ENCODE measurements at places on chromosomes 1 and 21.

GRCh38 chr1:205676597-205676996 is 3.7 kb downstream of the SLC45A3 start:
- DNase-seq: no peak

- no peak for DNase-seq
Measured at GRCh38 chr1:193614817-193615216, 428.4 kb upstream of the B3GALT2 start.

DNA sequence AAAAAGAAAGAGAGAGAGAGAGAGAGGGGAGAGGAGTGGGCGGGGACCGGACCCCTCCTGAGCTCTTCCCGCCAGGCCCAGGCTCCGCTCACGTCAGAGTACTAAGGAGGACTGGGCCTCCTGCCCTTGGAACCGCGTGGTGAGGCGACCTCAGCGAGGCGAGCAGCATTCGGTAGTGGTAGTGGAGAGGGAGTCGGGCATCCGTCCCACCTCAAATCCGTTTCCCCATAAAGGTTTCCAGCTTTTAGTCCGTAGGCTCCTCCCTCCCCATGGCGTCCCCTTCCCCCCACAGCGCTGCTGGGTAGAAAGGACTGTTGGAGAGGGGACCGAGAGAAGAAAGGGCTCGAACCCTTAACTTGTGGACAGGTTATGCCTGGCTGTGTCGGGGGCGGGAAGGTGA is 124.4 kb upstream of the BARHL2 start:
- DNase-seq: no peak

DNA sequence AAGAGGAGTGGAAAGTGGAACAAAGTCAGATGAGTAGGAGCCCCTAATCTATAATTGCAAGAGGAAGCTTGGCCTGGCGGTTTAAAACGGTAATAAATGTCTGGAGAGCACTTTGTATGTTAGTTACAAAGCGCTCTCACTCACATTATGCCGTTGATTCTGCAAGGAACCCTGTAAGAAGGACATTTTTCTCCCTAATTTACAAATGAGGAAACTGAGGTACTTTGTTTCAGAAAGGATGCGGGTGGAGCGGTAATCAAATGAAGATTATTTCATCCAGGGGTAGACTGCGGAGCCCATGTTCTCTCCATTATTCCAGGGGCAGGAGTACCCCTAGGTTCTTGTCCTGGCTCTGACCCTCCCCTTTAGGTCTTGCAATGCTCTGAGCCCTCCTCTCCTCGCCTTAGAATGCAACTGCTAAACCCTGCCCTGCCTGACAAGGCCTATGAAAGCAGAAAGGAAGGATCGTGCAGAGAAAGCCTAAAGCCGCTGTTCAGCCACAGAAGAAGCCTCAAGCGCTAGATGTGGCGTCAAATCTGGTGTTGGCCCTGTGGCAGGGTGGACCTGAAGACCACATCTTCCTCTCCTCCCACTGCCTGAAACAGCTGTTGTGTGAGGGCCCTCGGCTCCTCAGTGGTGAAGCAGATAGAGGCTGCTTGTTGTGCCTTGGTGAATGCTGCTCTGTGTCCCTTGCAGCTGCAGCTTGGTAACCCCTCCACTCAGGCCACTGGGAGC is 588 bp upstream of the PACC1 start:
- DNase-seq: no peak

DNA sequence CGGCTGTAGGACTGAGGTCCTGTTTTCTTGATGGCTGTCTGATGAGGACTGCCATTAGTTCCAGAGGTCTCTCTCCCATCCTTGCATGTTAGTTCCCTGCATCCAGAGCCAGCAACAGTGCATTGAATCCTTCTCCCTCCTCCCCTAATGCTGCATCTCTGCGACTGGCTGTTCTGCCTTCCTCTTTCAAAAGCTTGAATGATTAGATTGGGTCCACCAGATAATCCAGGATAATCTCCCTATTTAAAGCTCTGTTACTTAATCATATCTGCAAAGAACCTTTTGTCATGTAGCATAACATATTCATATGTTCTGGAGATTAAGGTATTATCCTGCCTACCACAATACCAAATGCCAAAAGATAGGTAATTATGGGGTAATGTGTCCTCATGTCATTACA is 377.5 kb downstream of the GPATCH2 start:
- no peak for DNase-seq

- DNase-seq: no peak
Measured at GRCh38 chr1:34827341-34827941, 32.1 kb downstream of the SMIM12 start.

DNA sequence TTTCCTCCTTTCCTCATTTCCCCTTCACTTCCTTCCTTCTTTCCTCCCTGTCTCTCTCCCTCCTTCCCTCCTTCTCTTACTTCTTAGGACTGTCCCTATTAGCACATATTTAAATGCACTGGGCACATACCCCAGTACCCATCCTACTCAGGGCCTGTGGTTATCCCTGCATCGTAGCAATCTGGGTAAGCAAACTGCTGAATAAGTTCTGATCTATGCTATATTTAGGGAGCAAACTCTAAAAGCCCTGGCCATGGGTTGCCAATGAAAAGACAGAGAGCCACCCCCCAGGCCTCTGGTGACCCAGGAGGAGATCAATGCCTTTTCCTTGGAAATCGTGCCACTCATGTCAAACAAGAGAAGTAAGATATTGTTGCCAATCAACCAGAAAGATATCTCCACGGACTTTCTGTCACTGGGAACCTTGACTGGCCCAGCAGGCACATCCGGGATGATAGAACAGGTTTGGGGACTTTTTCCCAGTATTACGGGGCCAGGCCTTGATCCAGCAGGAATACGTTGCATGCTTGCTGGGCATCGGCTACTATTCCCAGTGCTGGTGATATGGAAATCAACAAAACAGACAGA is 5.4 kb downstream of the FAM3B start:
- no peak for DNase-seq

GRCh38 chr1:31897526-31898100 is 40.6 kb downstream of the PTP4A2 start:
- no peak for DNase-seq

DNA sequence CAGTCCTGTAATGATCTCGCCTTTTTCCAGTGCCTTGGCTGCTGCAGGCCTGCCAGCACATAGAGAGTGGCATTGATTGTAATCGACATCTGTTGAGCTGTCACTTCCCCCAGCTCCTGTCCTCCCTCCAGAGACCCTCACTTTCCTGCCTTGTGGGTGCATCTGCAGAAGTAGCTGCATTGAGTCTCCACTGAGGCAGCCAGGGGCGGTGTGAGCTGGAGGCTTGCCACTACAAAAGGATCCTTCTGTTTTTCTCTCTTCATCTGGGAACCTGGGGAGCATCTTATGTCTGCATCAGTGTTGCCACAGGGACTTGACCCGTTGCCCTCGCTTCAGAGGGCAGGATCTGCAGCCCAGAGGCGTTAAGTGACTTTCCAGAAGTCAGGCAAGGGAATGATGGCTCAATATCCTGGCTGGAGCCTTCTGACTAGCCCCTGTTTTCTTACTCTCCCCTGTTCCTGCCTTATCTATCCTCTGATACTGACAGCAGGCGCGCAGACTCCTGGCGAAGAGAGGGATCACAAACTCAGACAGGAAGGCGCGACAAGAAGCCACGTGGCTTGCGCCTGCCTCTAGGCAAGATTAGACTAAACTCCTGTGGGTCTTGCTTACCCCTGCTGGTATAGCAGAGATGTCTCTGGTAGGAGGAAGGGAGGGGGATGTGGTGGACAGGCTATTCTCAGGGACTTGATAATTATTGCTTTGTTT is 13.3 kb upstream of the FMOD start:
- DNase-seq: no peak

- DNase-seq: no peak
Measured at GRCh38 chr1:36135796-36136195, 10.8 kb upstream of the COL8A2 start.

DNA sequence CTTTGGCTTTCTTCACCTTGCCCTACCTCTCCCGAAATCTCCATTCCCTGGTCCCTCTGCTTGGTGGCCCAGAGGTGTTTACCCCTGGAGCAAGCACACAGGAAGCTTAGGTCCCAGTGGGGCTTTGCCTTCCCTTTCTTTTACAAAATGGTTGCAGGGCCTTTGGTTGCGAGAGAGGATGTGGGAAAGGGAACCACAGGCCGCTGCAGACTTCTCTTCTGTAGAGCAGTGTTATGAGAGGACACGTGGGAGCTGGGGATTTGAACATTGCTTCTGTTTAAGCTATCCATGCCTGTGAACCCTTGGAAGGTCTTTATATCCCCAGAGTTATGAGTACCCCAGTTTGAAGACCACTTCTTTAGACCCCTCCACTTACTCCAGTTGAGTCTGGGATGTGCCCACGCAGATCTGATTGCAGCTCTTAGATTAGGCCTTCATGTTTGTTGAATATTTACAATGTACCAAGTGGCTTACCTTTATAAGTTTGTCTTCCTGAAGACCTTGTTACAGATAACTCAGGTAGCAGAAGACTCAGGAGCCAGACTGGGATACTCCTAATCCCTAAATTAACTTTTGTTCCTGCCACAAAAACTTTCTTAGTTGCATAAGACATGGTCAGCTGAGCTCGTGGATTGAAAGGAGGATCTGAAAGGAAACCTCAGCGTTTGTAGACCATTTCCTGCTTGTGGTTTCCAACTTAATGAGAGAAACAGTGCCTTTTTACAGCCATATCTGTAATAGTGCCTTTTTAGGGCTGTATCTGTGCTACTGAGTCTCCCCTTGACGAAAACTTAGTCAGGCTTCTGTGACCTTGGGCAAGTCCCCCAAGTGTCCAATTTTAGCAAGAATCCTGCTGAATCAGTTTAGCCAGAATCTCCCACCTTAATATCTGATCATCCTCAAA is 21.9 kb upstream of the IVNS1ABP start:
- DNase-seq: no peak

DNA sequence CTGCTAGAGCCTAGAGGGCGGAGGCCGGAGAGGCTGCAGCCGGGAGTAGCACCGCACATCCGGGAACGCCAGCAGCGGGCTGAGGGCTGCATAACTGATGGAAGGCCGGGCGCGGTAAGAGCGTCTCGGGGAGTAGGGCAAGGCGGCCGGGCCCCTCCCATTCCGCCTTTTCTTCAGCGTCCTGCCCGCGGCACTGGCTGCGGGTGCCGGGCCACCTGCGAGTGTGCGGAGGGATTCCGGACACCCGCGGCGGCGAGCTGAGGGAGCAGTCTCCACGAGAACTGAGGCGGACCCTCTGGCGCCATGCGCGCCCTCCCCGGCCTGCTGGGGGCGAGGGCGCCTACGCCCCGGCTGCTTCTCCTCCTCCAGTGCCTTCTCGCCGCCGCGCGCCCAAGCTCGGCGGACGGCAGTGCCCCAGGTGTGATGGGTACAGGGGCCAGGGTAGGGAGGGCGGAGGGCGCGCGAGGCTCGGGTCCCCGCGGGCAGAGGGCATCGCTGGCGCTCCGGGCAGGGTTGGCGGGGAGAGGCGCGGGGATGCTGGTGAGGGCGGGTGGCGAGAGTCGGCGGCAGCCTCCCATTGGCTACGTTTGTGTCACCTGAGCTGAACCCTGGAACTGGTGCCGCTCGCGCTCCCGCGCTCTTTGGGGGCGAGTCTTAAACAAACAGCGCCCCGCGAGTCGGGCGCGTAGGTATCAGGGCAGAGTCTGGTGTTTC is 334.4 kb downstream of the SRGAP2C start:
- DNase-seq: peak; percentile 67

GRCh38 chr1:222095606-222096475 is 354.0 kb upstream of the DUSP10 start:
- peak; percentile 33 for DNase-seq

DNA sequence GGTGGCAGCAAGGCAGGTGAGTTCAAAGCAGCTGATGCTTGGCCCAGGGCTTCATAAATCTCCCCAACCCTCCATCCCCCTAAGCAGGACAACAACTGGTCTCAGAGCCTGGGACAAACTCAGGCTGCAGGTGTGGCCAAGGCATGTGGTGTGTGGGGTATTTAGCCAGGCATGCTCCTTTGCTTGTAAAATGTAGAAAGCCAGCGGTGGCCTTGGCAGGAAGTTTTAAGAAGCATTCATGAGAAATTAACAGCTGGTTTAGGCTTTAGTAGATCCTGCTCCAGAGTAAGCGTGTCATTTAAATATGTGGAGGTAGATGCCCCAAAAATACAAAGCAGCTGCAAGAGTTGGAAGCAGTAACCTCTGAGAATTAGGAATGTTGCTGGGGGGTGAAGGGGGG is 44.8 kb downstream of the NTPCR start:
- no peak for DNase-seq

DNA sequence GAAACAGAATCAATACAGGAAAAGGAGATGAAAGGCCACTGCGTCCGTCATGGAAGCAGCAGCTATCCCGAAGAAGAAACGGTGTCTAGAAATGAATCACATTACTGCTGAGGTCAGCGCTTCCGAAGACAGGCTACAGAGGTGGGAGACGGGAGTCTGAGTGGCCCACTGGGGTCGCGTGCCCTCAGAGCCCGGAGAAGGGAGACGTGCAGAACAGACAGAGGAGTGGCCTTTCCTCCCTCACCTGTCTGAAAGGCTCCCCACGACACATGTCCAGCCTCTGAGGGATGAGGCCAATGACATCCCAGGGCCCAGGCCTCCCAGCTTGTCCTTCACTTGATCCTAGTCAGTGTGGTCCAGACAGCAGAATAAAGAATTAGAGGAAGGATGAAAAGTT is 35.9 kb downstream of the VPS26C start:
- no peak for DNase-seq

DNA sequence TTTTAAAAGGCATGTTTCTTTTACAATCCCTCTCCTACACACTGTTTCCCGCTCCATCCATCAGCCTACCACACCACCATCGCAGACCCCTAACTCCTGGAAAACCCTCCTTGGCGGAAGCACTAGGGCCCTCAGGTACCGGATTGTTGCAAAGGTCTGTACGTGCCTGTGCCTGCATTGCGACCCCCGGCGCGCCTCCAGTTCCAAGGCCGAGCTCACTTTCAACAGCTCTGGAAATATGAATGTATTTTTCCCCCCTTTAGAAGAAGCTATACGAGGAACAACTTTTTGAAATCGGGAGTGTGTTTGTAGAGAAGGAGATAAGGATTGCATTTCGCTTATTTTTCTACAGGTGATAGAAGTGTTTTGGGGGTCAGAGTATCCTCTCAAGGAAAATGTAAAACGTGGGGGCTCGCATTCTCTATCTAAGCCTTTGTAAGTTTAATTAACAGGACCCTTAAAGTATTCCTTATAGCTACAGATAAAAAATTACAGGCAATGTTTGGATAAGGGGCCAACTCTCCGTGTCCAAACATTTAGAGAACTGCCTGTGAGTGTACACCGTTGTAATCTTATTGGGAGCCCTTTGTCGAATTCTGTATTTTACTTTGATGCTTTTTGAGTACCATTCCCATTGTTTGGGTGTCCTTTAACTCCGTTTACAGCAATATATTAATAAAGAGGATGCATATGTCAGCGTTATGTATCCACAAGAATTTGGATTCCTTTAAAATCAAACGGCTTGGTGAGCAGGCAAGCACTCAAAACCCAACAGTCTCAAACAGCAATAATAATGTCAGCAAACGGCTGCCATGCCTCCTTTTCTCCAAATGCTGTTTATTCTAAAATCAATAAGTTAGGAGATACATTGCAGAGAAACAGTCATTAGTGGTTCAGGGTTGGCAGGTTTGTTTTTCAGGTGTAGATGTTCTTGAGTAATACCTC is 5.9 kb downstream of the PRRX1 start:
- DNase-seq: no peak

GRCh38 chr1:244296447-244296846 is 155.3 kb downstream of the ADSS2 start:
- no peak for DNase-seq

Measured in stimulated activated CD8-positive, alpha-beta memory T cell treated with anti-CD3 and anti-CD28 coated beads, Interleukin-12 subunit alpha, Interleukin-12 subunit beta, amount 100 ng/mL, for 1 hour (primary cell).